ENCODE measurements at places on chromosomes 16 and 17.
A peak's percentile ranks its signal among the peaks of the same experiment; 100 is the strongest.

DNA sequence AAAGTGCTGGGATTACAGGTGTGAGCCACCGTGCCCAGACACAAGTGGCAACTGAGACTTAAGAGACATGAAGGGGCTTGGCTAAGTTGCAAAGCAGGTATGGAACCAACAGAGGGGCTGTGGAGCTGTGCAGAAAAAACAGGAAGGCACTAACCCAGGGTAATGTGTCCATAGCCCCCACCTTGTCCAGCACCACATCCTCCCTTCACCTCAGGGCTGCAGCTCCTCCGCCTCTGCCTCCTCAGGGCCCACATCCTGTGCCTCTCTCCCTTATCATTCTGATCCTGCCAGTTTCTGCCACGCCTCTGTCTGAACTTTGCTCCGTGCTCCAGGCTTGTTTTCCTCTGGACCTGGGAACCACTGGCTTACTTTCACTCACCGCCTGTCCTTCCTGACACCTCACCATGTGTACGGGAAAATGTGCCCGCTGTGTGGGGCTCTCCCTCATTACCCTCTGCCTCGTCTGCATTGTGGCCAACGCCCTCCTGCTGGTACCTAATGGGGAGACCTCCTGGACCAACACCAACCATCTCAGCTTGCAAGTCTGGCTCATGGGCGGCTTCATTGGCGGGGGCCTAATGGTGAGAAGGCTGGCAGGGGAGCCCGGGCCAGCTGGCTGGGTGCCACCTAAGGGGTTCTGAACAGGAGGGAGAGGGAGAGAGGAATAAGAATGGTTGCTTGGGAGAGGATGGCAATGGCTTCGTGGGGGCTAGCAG, at the start of gene TM4SF5:
Gene TM4SF5, plus strand, starts transcription at position 368 of the 716 bp plus-strand sequence. Its CDS starts 37 bp downstream, at position 405.
- DNase-seq = no peak

DNA sequence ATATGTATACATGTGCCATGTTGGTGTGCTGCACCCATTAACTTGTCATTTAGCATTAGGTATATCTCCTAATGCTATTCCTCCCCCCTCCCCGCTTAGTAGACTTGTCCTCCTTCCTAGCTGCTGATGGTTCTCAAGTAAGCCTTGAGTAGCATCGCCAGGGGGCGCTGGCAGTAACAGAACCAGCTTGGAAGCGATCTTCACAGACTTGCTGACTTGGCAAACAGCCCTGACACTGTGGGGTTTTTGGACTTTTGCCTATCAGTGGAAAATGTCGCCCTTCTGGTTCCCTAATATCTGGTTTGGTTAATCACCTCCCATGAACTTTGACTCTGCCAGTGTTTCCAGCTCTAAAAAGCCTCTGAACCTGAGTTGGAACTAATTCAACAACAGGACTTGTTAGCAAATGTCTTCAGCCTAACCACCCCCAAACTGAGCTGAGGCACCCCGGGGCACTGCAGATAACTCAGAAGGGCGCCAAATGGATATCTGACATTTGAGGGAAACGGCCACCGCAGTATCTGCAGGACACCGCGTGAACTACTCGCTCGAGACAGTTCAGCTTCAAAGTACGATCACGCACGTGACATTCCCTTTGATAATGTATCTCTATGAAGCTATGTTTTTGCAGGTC, 15.4 kb upstream of the SPATA32 start:
- peak; percentile 93 for DNase-seq

DNA sequence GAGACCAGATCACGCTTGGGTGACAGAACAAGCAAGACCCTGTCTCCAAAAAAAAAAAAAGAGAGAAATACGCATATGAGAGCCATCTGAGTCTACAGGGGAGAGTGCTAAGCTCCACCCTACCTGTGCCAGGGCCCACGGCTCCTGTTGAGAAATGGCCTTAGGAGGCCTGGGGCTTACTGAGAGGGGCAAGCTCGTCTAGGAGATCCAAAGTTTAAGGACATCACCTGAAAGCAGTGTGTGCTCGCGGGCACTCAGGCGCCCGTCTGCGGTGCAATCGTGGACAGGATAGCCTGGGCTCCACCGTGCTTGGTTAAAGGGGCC, 14.5 kb upstream of the BAIAP2 start:
- no peak for DNase-seq

DNA sequence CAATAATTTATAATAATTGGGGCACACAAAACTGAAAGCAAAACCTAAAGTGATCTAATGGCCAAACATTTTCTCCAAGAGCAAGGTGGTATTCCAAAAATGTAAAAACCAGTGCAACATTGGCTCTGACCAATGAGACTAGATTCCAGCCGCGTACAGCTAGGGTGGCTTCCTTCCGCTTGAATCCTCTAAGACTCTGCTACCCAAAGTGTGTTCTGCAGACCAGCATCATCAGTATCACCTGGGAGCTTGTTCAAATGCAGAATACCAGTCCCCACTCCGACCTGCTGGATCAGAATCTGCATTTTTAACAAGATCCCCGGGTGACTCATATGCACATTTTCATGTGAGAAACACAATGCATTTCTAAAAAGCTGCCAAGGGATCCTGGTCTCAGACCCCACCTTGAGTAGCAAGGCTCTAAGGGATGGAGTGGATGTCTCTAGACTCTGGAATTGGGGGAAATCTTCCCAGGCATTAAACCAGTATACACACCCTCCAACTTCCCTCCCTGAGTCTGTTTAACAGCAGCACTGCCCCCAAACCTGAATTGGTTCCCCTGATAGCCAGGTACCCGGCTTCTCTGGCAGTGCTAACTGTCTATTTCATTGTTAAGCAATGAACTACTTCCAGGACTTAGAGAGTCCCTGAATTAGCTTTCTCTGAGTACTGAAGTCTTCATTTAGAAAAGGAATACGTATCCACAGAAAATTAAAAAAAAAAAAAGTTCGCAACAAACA, 118.2 kb downstream of the HS3ST2 start:
- no peak for DNase-seq

- DNase-seq = peak; percentile 80
Observed at GRCh38 chr17:81552244-81553017, at the start of gene FAAP100. Gene FAAP100 (minus strand): TSS chr17:81552353. CDS start chr17:81552330, 23 bp downstream.

- DNase-seq = no peak
Observed at GRCh38 chr16:59205403-59205802, 471.3 kb upstream of the GOT2 start.

DNA sequence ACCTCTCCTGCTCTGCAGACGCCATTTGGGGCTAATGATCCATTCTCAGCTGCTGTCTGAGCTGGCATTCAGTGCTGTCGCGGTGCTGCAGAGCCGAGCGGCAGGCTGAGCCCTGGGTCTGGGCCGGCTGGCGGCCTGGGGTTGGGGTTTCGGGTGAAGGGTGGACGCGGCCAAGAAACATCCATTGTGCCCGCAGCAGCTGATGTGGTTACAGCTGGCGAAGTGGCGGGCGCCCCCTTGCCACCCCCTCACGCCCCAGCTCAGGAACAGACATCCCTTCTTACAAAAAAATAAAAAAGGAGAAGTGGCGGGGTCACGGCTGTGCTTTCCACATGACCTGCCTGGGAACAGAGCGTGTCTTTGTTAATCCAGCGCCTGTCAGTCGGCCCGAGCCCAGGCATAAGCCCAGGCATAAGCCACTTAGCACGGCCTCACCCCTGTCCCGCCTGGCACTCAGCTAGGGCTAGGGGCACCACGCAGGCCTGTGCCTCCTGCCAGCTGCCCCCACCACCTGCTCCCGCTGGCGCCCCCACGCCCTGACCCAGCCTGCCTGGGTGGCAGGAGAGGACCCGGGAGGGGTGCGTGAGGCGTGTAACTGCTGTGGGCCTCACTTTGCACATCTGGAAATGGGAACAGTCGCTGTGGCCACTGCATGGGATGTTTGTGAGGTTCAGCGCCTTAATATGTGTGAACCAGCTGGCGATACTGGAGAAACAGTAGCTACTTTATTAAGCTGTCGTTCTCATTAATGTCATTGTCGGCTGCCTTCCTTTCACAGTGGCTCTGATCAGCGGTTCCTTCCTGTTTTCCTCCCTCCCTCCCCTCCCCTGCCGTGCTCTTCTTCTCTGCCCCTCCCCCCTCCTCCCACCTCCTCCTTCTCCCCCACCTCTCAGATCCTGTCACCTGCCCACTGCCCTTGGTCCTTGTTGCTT, 197.7 kb upstream of the CIBAR2 start:
- DNase-seq = no peak

- no peak for DNase-seq
Observed at GRCh38 chr17:40015005-40015997, at the start of gene CSF3. Gene CSF3 (plus strand): TSS chr17:40015440. CDS start chr17:40015475, 35 bp downstream.

DNA sequence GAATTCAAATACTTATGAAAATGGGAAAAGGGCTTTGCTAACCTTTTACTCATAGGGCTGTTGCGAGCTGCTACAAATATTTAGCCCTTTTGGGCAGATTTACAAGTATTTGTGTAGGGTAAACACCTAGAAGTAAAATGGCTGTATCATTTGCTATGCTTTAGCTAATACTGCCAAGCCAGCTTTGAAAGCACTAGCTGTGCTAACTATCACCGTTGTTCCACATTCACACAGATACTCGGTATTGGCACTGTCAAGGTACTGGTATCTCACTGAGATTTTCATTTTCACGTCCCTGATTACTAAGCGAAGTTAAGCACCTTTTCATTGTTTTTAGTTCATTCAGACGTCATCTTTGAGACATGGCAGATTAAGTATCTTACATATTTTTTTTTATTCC, 84.8 kb downstream of the GLG1 start:
- DNase-seq = no peak

GRCh38 chr16:17371299-17371698, 99.5 kb downstream of the XYLT1 start:
- no peak for DNase-seq

DNA sequence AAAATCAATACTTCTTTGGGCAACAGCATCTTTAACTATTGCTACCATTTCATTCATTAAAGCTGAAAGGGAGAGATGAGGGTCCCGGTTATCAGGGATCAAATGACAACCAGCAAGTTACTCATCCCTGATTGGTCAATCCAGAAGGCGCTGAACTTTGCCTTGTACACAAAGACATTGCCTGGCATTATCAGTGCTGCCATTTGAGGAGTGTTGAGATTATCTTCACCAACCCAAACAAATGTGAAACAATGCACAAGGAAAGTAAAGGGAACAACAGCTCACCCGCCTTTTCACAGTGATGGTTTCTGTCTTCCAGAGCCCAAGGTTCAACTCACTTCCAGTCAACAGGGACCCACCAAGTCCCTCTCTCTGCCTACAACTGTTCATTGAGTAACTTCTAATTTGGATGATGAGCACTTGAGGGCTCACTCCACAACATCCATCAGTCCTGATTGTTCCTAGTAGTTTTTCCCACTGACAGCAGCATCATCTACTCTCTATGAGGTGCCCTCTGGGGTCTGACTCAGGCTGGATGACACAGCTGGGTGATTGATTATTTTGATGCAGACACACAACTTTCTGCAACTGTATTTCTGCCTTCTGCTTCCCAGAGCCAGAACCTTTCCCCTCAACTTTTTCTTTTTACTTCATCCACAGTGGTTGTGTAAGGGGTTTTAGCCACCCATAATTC, 32.0 kb downstream of the LYRM9 start:
- DNase-seq = no peak

- DNase-seq = peak; percentile 69
Observed at GRCh38 chr17:46940692-46941404, 17.9 kb downstream of the GOSR2 start.

DNA sequence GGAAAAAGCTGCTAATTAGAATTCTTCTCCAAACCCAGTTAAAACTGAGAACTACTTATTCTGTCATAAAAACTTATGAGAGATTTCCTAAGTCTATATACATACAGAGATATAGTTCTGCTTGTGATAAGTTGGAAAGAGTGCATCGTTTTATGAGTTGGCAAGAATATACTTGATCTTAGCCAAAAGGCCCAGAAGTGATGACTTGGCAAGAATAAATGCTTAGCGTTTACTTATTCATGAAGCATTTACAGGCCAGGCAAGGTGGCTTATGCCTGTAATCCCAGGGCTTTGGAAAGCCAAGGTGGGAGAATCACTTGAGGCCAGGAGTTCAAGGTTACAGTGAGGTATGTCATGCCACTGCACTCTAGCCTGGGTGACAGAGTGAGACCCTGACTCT, 81.7 kb downstream of the CYB561 start:
- peak; percentile 39 for DNase-seq

DNA sequence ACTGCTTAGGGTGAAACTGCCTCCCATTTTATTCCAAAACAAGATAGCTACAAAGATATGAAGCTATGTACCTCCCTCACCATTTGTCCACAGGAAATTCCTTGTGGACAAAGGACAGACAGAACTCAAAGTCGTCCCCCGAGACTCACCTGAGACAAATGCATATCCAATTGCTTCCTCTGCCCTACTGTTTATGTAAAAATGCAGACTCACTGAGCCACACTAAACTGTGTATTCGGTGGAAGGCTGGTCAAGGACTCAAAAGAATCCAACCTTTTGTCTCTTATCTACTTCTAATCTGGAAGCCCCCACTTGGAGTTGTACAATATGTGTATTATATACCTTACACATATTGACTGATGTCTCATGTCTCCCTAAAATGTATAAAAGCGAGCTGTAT, 288.0 kb upstream of the ERCC4 start:
- DNase-seq = no peak

- DNase-seq = no peak
Observed at GRCh38 chr16:52492789-52493357, 54.1 kb downstream of the TOX3 start.

- no peak for DNase-seq
Observed at GRCh38 chr17:45411348-45412105, 21.1 kb downstream of the ARHGAP27 start.

DNA sequence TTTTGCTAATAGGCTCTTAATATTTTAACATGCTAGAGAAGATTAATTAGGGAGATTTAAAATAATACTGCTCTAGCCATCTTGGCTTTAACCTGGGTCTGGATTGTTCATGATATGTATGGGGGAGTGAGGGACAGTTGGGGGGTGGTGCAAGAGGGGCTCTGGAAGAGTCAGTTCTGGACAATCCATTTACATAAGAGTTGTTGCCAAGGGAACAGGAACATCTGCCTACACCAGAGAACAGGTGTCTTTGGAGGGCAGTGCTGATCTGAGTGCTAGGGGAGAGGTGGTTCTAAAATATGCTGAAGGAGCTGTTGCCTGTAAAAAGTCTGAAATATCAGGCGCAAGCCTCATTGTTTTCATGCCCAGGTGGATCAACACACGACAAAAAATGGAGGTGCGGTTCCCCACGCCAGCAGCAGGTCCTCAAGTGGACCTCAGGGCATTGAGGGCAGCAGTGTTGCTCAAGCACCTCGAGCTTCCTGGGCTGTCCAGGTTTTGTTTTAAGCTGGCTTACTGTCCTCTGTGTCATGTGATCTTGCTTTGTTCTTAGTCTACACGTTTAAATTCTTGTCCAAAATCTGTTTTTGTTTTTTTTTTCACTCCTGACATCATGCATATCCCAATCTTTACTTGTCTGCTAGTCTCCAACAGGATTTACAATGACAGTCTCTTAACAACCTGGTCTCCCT, 25.4 kb upstream of the WSB1 start:
- DNase-seq = no peak

GRCh38 chr17:1398931-1399678, 917 bp downstream of the YWHAE start:
- DNase-seq = peak; percentile 29
